ENCODE measurements at places on chromosomes 11 and 22.
A peak's percentile ranks its signal among the peaks of the same experiment; 100 is the strongest.

GRCh38 chr22:43385770-43386641 lies 25.8 kb upstream of the MPPED1 start:
- peak; percentile 46 for DNase-seq

GRCh38 chr11:97754976-97755375 lies 1265.8 kb upstream of the CNTN5 start:
- DNase-seq, result no peak

DNA sequence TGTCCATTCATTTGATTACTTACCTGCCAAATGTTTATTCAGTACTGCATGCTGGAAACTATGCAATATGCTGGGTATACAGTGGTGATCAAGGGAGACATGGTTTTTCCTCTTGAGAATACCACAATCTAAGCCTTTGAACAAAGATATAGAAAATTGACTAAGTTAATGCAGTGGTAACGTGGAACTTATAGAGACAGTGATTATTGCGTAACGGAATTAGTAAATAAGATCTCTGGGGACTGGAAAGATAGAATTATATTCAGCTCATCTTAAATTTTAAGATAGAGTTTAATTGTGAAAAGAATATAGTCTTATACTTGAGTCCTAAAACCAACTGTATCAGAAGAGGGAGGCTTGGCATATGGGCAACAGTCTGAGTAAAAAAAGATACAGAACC lies 129.5 kb downstream of the UVRAG start:
- no peak for DNase-seq

- DNase-seq, result no peak
These were observed 124.7 kb upstream of the CCDC90B start for GRCh38 chr11:83410605-83411565.

DNA sequence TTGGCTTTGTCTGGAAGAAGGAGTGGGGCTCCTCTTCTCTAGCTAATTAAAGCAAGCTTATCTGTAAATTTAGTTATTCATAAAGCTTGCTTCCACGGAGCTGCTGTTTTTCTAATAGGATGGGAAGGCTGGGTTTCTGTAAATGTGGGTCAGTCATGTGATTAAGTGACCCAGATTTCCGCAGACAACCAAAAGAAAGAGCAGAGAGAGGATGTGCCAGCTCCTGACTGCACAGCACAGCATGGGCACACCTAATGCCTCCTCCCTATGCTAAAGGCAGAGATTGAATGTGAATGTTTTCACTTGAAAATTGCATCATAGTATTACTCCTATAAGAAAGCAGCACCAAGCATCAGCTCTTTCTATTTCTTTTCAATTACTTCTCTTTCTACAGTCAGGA lies 160.2 kb downstream of the FAT3 start:
- DNase-seq, result no peak

GRCh38 chr11:17395554-17395961 lies 7.1 kb upstream of the KCNJ11 start:
- no peak for DNase-seq

DNA sequence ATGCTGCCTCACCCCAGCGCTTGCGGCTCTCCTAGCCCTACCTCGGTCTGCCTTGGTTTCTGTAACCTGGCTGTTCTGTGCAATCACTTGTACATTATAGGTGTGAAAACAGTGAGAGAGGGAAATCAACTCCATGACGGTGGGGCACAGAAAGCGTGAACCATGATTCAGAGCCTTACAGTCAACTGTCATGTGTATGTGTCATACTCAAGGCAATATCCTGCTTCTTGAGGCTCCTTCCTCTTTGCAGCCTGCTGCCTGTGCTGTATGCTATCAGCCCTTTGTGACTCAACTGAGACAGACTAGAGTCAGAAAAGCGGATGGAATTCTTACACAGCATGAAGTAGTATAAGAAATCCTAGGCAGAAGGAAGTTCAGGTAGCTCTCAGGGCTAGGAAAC lies 2.1 kb downstream of the NRIP3 start:
- no peak for DNase-seq

DNA sequence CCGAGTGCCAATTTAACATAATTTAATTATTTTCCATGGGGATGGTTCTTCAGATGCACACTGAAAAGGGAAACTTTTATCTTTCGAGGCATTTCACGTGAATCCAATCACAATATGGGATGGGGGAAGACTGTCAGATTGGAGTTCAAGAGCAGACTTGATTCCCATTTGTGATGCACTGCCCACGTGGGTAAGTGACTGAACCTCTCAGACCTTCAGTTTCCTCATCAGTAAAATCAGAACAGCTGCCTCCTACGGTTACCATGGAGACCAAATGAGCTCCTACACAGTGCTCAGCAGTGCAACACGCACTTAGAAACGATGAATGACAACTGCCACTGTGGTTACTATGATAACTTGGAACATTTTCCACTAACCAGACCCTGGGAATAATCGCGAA lies 21.7 kb downstream of the KIAA0930 start:
- DNase-seq, result no peak

DNA sequence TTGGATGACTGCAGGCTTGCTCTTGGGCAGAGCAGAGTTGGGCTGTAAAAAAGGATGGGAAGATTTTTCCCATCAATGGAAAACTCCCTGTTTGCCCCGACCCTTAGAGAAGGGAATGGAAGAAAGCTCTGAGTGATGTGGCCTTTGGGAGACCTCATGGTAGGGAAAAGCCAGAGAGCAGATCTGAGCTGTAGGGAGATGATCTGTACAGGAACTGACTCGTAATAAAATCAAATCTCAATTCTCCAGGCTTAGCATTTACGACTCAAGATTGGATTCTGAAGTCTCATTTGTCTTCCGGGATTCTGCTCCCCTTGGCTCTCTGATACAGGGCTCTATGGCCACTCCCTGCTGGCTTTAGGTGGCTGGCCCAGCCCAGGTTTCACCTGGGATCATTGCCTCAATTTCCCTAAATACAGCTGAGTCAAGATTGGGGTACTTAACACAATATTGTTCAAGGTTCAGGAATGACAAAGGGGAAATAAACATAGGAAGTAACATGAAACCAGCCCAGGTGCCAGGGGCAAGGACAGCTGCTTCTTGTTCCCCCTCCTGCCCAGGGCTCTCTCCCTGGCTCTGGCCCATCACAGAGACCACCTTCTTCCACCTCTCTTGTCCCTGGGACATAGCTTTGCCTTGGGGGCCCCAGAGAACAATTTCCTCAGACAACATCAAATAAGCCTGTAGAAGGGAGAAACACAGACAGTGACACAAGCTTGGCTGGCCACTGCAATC lies 38.4 kb upstream of the THY1 start:
- DNase-seq, result no peak

DNA sequence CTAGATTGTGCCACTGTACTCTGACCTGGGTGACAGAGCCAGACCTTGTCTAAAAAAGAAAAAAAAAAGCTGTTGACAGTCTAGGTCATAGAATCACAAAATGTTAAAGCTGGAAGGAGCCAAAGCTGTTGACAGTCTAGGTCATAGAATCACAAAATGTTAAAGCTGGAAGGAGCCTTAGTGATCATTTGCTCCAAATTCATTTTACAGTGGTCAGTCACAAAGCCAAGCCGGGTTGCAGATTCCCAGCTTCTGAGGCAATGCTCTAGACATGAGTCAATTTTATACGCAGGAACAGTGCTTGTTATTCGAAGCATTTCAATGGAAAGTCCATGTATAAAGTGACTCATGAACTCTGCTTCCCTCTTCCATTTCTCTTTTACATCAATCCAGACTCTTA lies 47.4 kb downstream of the SYT13 start:
- no peak for DNase-seq

GRCh38 chr11:5684646-5685362 lies at the start of gene TRIM5:
TRIM5 (minus strand) TSS chr11:5685074; CDS start chr11:5680177, 4,897 bp downstream.
- peak; percentile 89 for DNase-seq

GRCh38 chr11:1120532-1121330 lies 37.0 kb upstream of the MUC5AC start:
- DNase-seq, result peak; percentile 41

- DNase-seq, result no peak
These were observed 1.7 kb upstream of the CRYBB1 start for GRCh38 chr22:26619510-26619909.

DNA sequence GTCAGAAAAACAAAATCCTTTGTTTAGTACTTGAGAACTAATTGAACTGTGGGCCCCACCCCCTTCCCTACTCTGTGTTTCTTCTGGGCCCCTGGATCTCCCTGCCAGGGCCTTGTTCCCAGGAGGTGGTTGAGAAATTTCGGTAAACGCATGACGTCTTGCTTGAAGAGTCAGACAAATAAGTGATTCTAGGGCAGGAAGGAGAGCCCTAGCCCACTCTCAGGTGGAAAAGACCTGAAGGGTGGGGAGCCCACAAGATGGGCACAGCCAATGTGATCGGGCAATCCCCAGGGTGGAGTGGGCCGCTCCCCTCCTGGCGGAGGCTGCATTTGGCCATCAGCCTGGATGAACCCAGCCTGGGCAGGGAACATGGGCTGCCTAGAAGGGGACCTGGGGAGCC lies 16.8 kb upstream of the P2RY2 start:
- DNase-seq, result no peak

DNA sequence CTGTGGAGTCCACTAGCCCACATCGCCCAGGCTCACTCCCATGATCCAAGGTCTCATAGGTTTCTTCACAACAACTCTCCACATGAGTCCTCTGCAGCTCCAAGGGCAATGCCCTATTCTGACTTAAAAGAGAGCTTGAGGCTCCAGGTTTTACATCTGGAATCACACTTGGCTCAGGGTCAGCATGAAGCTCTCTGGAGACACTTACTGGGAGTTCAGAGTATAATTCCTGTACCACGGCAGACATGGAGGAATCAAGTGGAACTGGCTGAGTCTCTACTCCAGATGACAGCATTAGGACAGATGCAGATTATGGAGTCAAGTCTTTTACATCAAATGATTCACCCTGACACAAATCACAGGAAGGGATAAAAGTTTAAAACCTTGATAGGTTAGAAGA lies 11.4 kb downstream of the PRR14L start:
- DNase-seq, result no peak

- DNase-seq, result no peak
These were observed 198.1 kb upstream of the SEZ6L start for GRCh38 chr22:25970999-25971811.

- DNase-seq, result peak; percentile 89
These were observed 14.0 kb downstream of the RAC2 start for GRCh38 chr22:37229805-37230672.

- no peak for DNase-seq
These were observed 7.7 kb downstream of the SLC25A18 start for GRCh38 chr22:17570851-17571631.

DNA sequence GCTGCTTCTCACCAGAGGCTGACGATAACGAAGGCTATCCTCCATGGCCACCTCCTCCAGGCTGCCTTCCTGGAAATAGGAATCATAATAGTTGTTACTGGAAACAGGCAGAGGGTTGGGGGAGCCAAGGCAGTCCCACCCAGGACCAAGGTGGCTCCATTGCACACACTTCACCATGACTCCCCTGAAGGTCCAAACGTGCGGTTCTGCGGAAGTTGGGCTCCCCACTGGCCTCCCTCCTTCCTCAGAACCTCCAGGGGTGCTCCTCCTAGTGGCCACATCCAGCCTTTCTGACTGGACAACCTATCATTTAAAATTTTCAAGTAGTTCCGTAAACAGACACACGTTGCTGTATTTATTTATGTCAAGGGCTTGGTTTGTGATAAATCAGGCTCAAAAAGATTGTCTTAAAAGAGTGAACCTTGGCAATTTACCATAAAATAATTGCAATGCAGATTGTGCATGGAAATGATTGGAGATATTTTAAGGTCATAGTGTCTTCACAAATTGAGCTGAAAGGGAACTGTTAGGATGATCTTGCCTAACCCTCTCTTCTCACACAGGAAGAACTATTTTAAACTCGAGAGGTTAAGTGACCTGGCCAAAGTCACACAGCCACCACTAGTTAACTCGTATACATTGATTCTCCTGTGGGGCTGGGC lies 1.4 kb upstream of the TCN2 start:
- peak; percentile 51 for DNase-seq

DNA sequence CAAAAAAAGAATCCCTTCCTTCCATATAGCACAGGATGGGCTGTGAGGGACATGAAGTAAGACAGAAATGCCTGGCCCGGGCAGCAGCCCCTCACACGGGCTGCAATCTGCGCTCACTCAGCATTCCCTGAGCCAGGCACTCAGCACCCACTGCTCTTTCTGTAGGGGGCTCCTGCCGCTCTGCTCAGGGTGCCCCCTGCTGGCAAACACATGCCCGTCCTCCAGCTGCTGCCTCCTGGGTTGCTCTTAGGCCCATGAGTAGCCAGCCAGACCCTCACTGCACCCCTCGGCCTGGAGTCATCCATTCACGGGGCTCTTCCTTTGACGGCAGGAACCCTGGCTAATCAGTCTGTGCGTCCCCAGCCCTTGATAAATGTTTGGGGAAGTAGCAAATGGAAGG lies 6.9 kb downstream of the MCAT start:
- peak; percentile 58 for DNase-seq

Data from CD8-positive, alpha-beta T cell (primary cell).